ENCODE measurements at places on chromosomes 5 and 9. TPM values are rescaled to one million over a fixed set of nuclear protein-coding genes. Genes with fewer than 3 reads are reported as not detected.

DNA sequence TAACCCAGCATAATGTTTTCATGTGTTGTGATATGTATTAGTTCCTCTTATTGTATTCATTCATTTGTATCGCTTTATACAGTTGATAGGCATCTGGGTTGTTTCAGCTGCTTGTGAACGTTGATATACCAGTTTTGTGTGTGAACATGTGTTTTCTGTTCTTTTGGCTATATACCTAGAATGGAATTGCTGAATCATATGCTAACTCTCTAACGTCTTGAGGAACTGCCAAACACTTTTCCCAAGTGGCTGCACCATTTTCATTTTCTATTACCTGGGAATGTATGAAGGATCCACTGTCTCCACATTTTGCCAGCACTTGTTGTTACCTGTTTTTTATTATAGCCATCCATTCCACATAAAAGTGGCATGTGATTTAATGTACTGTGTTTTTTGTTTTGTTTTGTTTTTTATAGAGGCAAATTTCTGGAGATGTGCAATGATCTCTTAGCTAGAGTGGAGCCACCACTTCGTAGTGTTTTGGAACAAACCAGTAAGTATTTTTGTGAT is 34.6 kb downstream of the HSPA4 start:
- no peaks in the 10 kb centered on the region for H3K4me1 ChIP-seq
- H3K36me3 ChIP-seq = no peaks in the 10 kb centered on the region
- no peak for DNase-seq
- H3K27me3 ChIP-seq = no peaks in the 10 kb centered on the region

GRCh38 chr9:120454467-120454866 is 125.5 kb downstream of the CDK5RAP2 start:
- H3K27me3 ChIP-seq = no peaks in the 10 kb centered on the region
- DNase-seq = no peak
- H3K27ac ChIP-seq = peak overlapping the region; percentile 39
- H3K36me3 ChIP-seq = peaks cover 11% of the 10 kb centered on the region
- H3K4me3 ChIP-seq = no peak overlapping the region

- no peaks in the 10 kb centered on the region for H3K27me3 ChIP-seq
- peaks cover 2% of the 10 kb centered on the region for H3K4me1 ChIP-seq
- no peak for DNase-seq
- H3K36me3 ChIP-seq = no peaks in the 10 kb centered on the region
- H3K27ac ChIP-seq = no peak overlapping the region
- H3K4me3 ChIP-seq = no peak overlapping the region
Observed at GRCh38 chr5:15757103-15757502, 257.1 kb downstream of the FBXL7 start.

DNA sequence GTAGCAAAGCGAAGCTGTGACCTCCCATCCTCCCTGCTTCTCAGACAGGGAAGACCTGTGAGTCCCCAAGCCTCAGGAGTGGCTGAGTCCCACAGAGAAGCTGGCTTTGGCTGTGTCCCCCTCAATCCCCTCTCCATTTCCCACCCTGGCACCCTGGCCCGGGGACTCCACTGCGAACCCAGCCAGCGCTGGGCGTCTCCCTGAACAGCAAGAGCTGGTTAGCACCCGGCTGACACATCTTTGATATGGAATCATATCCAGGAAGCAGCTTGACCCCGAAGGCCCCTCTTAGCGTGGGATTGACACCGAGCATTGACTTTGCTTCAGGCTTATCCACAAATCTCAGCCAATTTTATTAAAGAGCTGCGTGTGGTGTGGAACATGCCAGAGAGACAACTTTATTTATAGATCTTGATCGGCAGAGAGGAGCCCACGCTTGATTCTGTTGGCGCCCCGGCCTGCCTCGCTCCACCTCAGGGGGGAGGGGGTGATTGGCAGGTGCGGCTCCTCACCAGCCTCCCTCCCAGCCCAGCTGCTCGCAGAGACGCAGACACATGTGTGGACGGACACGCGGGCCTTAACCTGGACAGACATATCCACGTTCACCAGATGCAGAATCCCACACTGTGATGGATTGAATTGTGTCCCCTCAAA is 120.7 kb upstream of the MVB12B start:
- H3K27me3 ChIP-seq = no peaks in the 10 kb centered on the region
- no peak for DNase-seq
- H3K27ac ChIP-seq = no peak overlapping the region

- peaks cover 4% of the 10 kb centered on the region for H3K4me1 ChIP-seq
- H3K4me3 ChIP-seq = no peak overlapping the region
- H3K27me3 ChIP-seq = no peaks in the 10 kb centered on the region
- H3K27ac ChIP-seq = no peak overlapping the region
- no peaks in the 10 kb centered on the region for H3K36me3 ChIP-seq
Observed at GRCh38 chr9:38422555-38423260, 1.5 kb downstream of the IGFBPL1 start.

DNA sequence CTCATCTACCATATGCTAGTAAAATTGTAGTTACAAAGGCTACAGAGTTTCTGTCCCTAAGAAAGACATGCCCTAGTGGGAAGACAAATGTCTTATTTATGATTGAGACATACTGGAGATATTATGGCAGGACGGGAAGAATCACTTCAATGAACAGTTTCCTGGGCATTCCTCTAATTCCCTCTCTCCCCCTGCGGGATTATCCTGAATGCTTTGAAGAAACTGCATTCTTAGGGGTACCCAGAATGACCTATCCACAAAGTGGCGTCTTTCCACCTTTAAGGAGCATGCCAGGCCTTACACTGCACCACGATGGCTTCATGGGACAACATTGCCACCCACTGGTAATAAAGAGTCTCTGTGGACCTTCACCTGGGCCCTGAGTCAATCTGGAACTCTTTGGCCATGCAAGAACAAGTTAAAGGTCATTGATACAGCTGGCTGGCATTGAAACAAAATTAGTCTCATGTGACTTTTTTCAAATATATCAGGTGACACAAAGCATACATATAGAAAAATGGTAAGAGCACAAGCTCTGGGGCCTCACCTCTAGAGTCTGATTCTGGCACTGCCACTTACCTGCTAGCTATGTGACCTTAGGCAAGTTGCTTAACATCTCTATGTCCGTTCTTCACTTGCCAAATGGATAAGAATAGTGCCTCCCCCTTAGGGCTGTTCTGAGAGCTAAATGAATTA is 32.0 kb downstream of the ANKRD55 start:
- H3K4me3 ChIP-seq = no peak overlapping the region
- no peak overlapping the region for H3K27ac ChIP-seq
- no peaks in the 10 kb centered on the region for H3K36me3 ChIP-seq
- no peaks in the 10 kb centered on the region for H3K27me3 ChIP-seq
- no peaks in the 10 kb centered on the region for H3K4me1 ChIP-seq

- H3K27ac ChIP-seq = no peak overlapping the region
- H3K4me1 ChIP-seq = no peaks in the 10 kb centered on the region
- H3K36me3 ChIP-seq = no peaks in the 10 kb centered on the region
- no peak for DNase-seq
- H3K27me3 ChIP-seq = peaks cover 2% of the 10 kb centered on the region
- no peak overlapping the region for H3K4me3 ChIP-seq
Observed at GRCh38 chr9:84293001-84293798, 47.4 kb downstream of the SLC28A3 start.

GRCh38 chr5:164869325-164869724 is 1363.9 kb downstream of the MAT2B start:
- H3K4me1 ChIP-seq = no peaks in the 10 kb centered on the region
- H3K27ac ChIP-seq = no peak overlapping the region
- H3K4me3 ChIP-seq = no peak overlapping the region
- no peaks in the 10 kb centered on the region for H3K27me3 ChIP-seq

DNA sequence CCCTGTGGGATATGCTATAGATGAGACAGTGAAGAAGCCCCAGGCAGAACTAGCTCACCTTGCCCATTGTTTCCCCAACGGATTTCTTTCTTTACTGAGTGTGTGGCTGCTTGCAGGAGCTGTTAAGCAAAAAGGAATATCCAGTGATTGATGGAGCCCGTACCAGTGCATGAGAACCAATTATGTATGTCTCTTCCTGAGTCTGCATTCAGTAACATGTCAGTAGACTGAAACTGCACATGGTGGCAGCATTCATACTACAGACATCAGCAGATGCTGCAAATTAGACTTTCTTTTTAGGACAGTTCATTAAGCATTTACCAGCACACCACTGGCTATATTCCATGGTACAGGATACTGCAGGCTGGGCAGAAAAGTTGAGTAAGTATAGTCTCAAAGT is 90.3 kb upstream of the PLCXD3 start:
- no peaks in the 10 kb centered on the region for H3K4me1 ChIP-seq
- H3K27ac ChIP-seq = no peak overlapping the region
- no peaks in the 10 kb centered on the region for H3K27me3 ChIP-seq
- no peak overlapping the region for H3K4me3 ChIP-seq

DNA sequence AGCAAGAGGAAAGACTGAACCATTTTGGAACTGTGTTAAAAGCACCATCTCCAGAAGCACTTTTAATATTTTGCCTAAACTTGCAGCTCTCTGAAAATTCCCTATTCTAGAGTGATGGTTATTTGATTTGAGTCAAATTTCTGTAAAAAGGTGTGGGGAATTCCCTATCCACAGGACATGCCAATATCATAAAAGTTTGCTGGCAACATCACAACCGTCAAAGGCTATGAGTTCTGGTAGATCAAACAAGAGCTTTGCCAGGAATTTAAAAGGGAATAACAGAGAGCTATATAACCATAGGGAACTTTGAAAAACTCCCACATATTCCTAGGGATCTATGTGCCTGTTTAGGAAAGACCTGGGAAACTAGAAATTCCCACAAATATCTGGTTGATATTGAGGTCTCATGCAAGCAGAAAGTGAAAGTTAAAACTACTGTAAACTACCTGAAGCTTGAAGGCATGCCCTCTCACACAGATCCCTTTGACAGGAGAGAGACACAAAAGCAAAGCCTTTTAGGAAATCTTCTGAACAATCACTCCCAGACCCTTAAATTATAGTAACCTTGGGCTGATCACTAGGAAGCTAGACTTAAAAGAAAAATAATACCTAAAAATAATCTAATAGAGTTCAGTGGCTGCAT is 549.9 kb downstream of the ANXA1 start:
- no peak for DNase-seq
- H3K4me3 ChIP-seq = no peak overlapping the region
- no peaks in the 10 kb centered on the region for H3K4me1 ChIP-seq
- no peaks in the 10 kb centered on the region for H3K27me3 ChIP-seq
- H3K27ac ChIP-seq = no peak overlapping the region
- no peaks in the 10 kb centered on the region for H3K36me3 ChIP-seq

- peak within 1 kb of the TSS; percentile 83 for H3K4me3 ChIP-seq
- peak; percentile 59 for DNase-seq
- no peaks in the 10 kb centered on the region for H3K4me1 ChIP-seq
- no peaks in the 10 kb centered on the region for H3K36me3 ChIP-seq
- no peaks in the 10 kb centered on the region for H3K27me3 ChIP-seq
- no peak within 1 kb of the TSS for H3K27ac ChIP-seq
Observed at GRCh38 chr9:112174965-112175795, at the start of gene SUSD1. Gene SUSD1, minus strand, starts transcription at chr9:112175297. Its CDS starts 62 bp downstream, at chr9:112175235.

DNA sequence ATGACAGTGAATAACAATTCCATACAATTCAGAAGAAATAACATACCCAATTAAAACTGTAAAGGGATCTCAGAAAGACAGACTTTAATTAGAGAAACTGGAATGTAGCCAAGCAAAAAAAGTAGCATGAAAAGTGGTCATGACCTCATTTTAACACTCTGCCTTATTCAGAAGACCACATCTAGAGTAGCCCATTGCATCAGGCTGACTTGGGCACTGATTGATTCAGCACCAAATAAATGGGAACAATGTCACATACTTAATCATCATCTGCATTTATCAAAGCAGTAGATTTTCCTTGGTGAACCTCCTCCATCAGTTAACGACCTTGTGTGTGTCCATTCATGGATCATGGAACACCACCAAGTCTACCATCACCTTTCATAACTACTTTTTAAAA is 992.1 kb downstream of the NR2F1-AS1 start:
- H3K4me1 ChIP-seq = no peaks in the 10 kb centered on the region
- no peak overlapping the region for H3K4me3 ChIP-seq
- no peak overlapping the region for H3K27ac ChIP-seq
- H3K36me3 ChIP-seq = no peaks in the 10 kb centered on the region
- no peak for DNase-seq

- H3K4me1 ChIP-seq = no peaks in the 10 kb centered on the region
- DNase-seq = no peak
- H3K36me3 ChIP-seq = no peaks in the 10 kb centered on the region
- no peak overlapping the region for H3K27ac ChIP-seq
Observed at GRCh38 chr5:5792106-5792505, 369.6 kb downstream of the ICE1 start.

DNA sequence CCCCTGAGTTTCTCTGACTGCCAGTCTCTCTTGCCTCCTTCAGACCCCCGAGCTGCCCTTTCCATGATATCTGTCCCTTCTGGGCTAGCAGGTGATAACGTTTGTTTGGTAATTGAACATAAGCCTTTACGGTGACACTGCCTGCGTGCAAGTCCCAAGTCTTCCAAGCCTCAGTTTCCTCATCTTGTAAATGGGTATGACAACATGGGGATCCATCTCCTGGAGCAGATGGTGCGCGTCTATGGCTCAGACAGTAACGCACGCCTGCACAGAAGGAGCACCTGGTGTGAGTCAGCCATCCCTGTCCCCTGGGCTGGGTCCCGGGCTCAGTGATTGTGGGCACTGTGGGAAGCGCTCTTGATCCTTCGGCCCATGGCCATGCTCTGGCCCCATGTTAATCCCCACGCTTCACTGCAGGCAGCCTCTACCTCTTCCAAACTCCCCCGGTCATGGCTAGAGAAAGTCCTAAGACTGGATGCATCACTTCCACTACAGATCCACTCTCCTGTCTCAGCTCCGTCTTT is 85.8 kb downstream of the DAP start:
- H3K36me3 ChIP-seq = peaks cover 5% of the 10 kb centered on the region
- H3K27ac ChIP-seq = no peak overlapping the region
- H3K27me3 ChIP-seq = no peaks in the 10 kb centered on the region
- no peak for DNase-seq

DNA sequence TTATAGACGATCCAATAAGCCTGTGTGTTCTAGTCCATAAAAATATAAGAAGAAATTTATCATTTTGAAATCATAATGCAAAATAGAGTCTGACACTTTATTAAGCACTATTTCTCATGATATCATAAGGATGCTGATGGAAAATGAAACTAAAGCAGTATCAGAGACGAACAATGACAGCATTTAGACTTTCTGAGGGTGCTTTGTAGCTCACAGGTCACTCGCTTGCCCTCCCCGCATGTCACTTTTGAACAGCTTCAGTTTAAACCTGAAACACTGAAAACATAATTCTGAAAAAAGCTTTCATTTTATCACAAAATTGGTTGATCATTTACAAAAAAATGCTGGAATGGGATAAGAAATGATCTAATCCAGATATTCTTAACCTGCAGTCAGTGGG is 247.1 kb downstream of the EBF1 start:
- H3K4me1 ChIP-seq = no peaks in the 10 kb centered on the region
- no peak for DNase-seq
- H3K4me3 ChIP-seq = no peak overlapping the region
- H3K36me3 ChIP-seq = no peaks in the 10 kb centered on the region
- no peak overlapping the region for H3K27ac ChIP-seq

GRCh38 chr5:98769210-98769958 is 4.1 kb upstream of the RGMB start:
- H3K4me1 ChIP-seq = no peaks in the 10 kb centered on the region
- H3K27me3 ChIP-seq = no peaks in the 10 kb centered on the region
- no peaks in the 10 kb centered on the region for H3K36me3 ChIP-seq
- DNase-seq = peak; percentile 50

The CDH9 gene
- total RNA-seq = not detected

The NRG2 gene
- total RNA-seq = 0.81 TPM

The NTRK2 gene
- total RNA-seq = 37.9 TPM

The SLC6A3 gene
- 0.23 TPM for total RNA-seq

The FGD3 gene
- 13.4 TPM for total RNA-seq

The DMRT3 gene
- total RNA-seq = 0.26 TPM

The GPR151 gene
- total RNA-seq = not detected

The PRDM9 gene
- not detected for total RNA-seq
